ENCODE measurements at places on chromosomes 2 and 18.

GRCh38 chr2:12287220-12287751 is 429.4 kb upstream of the TRIB2 start:
- no peak for DNase-seq

DNA sequence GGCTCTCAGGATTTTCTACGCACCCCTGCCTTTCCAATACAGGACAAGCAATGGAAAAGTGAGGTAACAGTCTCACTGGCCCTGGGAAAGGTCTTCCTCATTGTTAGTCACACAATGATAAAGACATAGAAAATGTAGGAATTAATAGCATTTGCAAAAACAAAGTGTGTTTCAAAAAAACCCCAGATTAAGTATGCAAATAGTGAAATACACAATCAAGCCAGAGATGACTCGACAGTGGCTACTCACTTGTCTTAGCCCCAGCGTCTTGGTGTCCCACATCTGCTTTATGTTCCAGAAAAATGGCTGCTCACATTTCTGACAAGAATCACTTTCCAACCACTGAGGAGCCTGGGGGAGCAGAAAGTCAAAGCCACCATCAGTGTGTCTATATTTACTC is 47.0 kb upstream of the AP1S3 start:
- no peak for DNase-seq

GRCh38 chr2:50952596-50952995 is 79.3 kb downstream of the NRXN1 start:
- DNase-seq = no peak

DNA sequence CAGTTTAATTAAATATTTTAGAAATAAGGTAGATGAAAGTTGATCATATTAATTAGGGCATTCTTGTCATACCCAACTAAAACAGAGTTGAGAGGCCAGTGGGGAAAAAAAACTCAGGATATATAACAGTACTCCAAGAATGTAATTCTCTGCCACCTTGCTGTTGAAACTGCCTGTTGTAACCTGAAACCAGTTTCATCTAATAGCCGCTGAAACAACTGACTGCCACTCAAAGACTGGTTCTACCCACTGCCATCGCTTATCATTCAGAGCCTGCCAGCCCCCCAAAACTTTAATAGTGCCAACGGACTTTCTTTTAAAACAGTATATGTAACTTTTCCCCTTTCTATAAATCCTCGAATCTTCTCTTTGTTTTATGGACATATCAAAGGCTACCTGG is 37.7 kb upstream of the FSIP2 start:
- DNase-seq = no peak

- peak; percentile 5 for DNase-seq
Observed at GRCh38 chr2:70475266-70475665, 78.4 kb downstream of the TGFA start.

DNA sequence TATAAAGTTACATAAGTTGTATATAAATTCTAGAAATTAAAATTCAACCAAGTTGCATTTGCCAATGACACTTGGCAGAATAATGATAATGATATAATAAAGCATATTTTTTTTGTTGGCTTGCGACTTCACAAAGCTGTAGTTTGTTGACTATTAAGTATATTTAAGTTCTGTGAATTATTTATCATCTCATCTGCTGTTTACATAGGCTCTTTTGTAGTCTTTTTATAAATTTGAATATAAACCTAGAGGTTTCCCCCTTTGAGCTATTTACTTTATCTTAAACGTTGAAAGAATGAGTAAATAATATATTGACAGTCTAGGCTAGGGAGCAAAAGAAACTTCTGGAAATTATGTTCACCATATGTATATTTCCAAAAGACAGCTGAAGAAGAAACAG is 32.9 kb downstream of the C18orf63 start:
- no peak for DNase-seq

DNA sequence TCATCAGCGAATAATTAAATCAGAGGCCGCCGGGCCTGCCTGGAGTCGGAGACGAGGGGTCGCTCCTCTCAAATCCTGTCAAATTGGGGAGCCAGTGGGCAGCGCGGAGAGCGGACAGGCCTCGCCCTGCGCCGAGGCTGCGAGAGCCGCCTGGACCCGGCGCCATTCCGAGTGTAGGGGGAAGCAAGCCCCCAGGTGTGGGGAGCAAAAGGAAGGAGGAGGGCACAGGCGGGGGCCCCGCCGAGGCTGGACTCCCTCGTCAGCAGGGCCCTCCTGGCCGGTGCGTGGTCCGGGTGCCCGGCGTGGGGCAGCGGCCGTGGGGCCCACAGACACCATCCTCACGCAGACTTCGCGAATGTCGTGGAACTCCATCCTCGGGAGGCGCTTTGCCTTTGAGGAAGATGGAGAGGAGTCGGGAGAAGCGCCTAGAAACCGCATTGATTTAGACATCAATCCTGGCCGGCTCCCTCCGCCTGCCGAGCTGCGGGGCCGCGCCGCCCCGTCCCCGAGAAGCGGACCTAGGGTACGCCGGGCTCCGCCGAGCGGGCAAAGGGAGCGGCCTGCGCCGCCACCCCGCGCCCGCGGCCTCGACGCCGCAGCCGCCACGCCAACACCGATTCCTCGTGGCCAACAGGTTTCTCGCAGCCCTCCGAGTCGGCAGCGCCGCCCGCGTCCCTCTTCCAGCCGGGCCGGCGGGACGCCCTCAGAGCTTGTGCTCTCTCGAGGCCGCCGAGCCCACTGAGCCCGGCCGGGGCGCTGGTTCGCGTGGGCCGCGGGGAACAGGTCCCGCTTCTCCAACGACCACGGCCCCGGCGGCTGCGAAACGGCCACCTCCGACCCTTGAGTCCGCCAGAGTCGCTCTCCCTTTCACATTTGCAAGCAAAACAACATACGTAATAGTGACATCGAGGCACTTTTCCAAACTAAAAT is 6.7 kb upstream of the ONECUT2 start:
- DNase-seq = no peak

DNA sequence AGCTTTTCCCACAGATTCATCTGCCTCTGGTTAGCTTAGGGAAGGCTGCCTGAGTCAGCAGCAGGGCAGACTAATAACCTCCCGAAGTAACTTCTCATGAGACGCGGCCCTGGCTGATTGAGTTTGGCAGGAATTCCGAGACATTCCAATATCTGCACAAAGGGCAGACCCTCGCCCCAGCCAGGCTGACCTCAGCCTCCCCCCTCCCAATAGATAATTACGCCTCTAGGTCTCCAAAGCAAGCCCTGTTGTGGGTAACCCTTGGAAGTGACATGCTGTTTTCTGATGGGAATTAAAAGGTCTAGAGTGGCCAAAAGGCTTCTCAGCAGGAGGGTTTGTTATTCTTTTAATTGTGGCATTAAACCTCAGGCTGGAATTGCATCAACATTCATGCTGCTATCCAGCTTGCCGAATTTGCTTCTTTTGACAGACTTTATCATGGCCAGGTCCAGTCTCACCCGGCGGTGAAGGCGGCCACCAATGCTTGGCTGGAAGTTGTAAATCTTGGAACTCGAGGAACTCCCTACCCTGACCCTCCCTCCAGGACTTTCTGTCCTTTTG is 98.0 kb upstream of the SLC14A2 start:
- no peak for DNase-seq

DNA sequence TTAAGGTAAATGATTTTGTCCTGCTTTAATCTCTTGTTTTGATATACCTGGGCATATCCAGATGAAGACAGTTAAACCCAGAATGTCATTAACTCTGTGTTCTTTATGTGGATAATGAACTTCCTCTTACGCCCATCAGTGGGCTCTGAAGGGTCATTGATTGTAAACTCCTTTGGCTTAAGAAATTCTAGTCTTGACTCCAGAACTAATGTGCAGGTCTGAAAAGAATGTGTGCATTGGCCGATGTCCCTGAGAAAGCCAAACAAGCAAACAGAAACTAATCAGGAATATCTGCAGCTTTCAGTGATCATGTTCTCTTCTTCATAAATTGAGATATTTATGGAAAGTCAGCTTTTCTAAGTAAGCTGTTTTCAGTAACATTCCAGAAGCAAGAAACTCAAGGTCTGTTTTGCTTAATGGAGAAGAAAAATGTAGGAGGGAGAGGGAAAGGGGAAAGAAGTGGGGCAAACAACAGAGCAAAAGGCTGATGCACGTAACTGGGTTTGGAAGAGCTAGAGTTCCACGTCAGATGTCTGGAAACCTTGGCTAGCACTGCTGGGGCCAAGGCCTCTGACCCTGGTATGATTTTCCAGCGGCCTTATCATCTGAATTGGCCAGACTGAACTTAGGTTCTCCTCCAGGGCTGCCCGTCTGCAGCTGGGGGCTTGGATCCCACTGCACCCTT is 61.3 kb upstream of the FHL2 start:
- no peak for DNase-seq

DNA sequence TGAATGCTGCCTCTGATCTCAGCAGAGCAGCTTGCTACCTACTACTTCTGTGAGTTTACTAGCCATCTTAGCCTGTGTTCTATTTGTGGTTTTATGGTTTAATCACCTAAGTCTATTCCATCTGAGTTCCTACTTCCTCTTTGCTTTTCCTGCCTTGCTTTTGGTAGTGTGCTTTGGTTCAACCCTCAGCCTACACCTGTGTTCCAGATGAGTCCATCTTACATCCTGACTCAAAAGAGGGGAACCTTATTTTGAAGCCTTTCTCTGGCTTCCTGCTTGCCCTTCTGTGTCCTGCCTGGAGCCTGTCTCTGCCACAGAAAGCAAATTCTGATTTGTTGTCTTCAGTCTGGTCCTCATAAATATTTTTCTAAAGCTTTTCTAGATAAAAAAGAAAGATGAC is 530.3 kb upstream of the MEX3C start:
- DNase-seq = no peak

DNA sequence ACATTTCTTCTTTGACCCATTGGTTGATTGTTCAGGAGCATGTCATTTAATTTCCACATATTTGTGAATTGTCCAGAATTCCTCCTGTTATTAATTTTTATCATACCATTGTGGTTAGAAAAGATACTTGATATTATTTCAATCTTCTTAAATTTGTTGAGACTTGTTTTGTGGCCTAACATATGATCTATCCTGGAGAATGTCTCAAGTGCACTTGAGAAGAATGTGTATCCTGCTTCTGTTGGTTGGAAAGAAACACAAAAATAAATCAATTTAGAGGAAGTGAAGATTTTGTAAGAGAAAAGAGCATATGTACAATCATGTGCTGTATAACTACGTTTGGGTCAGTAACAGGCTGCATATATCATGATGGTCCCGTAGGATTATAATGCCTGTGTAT is 118.6 kb upstream of the CDC42EP3 start:
- no peak for DNase-seq

GRCh38 chr18:60554967-60555366 is 182.4 kb upstream of the MC4R start:
- no peak for DNase-seq

DNA sequence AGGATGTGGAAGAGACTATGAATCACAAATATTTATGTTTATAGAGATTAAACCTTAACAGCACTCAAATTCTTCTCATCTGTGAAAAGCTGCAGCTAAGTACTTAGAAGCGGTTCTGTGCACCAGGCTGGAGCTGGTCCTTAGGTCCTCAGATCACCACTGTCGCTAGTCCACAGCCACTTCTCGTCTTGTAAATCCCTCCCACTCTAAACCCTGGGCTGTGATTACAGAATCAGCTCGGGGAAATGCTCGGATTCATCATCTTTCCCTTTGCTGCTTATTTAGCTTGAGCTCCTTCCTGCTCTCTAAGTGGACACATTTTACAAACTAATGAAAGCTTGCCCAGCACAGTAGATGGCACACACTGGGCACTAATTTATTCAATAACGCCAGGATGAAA is 61.7 kb downstream of the RNF152 start:
- no peak for DNase-seq
